ENCODE measurements at places on chromosomes 11 and 22.

DNA sequence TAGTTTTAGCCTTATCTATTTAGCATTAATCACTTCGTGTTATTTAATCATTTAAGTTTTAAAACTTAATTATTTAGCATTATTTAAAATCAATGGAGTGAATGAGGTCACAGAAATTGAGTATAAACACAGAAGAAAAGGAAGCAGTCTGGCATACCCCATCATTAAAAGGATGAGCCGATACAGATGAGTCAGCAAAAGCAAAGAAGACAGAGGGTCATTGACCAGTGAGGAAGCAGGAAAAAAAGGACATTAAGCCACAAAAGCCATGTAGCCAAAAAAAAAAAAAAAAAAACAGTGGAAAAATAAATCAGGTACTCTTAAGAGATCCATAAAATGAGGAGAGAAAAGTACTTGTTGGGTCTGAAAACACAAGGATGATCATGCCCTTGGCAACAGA lies 71.5 kb downstream of the TYR start:
- DNase-seq = no peak

DNA sequence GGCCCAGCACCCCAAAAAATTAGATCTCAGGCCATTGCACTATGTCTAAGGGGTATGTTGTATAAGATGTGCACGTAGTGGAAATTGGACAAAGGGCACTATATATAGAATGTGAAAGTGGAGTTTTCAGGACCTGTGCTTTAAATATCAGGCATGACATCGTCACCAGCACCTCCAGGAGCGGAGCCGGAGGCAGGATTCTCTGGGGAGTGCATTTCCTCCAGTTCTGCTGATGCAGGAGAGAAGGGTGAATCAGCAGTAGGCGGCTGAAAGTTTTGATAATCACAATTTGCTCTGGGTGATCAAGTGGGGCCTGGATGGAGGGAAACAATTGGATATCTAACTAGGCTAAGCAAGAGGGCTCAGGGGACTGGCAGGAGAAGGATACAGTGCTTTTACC lies 69.1 kb upstream of the NTM start:
- DNase-seq = no peak

DNA sequence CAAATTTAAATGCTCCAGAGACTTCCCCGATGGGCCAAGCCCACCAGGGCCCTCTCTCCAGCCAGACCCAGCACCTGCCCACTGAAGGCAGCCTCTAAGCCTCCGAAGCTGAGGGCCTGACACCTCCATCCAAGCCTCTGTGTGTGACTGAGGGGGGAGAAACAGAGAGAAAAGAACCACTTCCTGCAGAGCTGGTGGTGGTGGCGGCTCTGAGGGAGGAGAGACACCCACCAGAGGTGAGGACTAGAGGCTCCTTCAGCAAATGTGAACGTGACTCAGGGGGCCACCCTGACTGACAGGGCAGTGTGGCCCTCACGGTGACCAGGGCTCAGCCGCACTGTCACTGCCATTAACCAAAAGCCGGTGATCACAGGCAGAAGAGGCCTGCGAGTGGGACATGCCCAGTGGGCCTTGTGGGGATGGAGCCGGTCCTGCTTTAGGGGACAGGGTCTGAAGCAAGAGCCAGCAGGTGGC lies 31.0 kb upstream of the CD5 start:
- no peak for DNase-seq

- DNase-seq = no peak
These were observed 21.4 kb upstream of the CADM1 start for GRCh38 chr11:115525531-115526006.

DNA sequence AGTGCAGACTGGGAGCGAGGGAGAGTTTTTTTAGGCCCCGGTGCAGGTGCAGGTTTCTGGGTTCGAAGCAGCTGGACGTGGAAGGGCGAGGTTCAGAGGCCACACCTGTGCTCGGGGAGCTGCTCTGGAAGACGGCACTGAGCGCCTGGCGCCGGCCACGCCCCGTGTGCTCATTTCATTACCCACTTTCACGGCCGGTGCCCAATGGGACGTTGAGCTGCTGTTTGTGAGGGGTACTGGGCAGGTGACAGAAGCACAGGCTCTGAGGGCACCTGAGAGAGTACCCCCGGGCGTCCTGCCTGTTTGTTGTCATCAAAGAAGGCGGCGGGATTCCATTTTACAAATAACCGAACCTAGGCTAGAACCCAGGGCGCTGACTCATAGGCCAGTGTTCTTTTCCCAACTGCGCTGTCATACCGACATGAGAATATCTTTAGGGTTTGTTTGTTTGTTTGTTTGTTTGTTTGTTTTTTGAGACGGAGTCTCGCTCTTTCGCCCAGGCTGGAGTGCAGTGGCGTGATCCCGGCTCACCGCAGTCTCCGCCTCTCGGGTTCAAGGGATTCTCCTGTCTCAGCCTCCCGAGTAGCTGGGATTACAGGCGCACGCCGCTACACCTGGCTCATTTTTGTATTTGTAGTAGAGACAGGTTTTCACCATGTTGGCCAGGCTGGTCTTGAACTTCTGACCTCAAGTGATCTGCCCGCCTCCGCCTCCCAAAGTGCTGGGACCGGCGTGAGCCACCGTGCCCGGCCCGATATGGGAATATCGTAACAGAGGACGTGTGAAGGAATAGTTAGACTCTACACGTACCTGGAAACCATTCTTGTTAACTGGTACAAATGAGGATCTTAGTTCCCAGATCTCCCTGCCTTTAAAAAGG lies 16.6 kb upstream of the SPTBN2 start:
- no peak for DNase-seq

All from activated gamma-delta T cell (primary cell).